ENCODE measurements at places on chromosomes 2 and 18.

DNA sequence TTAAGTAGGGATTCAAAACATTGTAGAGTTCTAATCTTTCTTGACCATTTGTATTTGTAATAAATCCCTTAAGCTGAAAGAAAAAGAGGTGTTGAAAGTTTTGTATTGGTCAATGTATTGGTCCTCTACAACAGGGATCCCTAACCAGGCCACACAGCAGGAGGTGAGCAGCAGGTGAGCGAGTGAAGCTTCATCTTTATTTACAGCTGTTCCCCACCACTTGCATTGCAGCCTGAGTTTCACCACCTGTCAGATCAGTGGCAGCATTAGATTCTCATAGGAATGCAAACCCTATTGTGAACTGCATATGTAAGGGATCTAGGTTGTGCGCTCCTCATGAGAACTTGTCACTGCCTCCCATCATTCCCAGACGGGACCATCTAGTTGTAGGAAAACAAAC lies 715.7 kb upstream of the NXPH2 start:
- DNase-seq, result no peak

DNA sequence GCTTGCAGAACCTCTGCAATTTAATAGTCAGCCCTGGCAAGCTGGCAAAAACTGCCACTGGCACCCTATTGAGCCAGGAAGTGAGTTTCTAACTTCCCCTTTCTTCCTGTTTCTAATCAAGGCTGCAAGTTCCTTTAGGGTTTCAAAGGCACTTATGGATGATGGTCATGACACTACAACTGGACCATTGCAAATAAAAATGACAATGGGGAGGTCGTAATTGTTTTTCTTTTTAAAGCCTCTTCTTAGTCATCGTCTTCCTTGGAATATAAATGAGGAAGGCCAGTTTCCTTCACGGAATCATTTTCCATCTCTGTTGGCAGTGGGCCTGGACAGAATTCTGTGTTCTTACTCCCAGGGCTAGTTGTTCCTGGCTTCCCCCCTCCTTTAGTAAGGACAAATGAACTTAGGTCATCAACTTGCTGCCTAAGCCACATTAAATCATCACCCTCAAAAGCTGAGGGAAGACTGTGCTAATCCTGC lies 35.8 kb downstream of the SH3RF3 start:
- no peak for DNase-seq

DNA sequence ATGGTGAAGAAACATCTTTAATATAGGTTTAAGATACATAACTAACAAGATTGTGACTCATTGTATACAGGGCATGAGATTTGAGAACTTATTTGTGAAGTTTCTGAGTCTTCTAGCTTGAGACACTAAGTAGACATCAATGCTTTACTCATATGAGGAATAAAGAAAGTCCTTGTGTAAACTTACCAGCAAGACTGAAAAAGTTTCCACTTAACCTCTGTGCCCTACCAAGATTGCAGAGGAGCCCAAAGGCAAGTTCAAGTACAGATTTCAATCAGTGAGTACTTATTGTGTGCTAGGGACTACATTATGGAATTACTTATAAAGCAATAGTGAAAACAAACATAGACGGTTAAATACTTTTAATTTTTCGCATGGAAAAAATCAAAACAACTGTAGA lies 1041.2 kb upstream of the CELF4 start:
- no peak for DNase-seq

- DNase-seq, result no peak
Measured at GRCh38 chr18:40738321-40738880, 1216.6 kb upstream of the PIK3C3 start.

DNA sequence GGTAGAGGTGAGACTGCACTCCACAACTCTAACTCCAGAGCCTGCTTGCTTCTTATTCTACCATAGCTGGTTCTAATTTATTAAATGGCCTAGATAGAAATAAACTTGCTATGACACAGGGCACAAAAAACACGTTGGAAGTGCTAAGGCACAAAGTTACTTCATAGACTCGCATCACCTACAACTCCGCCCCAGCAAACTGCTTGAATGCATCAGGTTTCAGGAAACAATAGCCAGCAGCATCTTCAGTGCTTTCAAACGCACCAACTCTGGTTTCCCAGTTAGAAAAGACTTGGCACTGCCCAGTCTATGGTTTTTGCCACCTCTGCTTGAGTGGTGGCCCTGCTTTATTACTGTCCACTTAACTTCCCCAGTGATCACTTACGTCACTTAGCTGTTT lies 142.6 kb downstream of the RIF1 start:
- no peak for DNase-seq

DNA sequence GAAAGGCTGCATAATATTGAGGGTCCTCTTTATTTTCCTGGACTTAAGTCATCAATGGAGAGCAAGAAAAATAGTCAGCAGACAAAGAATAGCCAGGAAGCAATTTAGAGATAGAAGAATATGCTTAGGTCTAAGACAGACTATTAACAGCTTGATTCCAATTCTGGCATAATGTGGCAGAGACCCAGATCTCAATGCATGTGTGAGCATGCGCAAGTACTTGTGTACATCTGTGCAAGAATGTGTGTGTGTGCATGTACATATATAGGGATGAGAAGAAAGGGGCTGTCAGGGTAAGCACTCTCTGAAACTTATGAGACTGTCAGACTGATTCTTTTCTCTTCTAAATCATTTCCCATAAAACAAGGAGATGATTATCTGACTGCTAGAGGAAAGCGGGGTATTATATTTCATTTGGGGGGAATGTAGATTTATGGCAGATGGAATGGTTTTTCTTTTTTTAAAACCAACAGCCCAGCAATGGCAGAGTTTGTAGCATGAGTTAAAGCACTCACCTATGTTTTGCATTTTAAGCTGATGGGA lies 381.3 kb upstream of the SPRED2 start:
- DNase-seq, result no peak

DNA sequence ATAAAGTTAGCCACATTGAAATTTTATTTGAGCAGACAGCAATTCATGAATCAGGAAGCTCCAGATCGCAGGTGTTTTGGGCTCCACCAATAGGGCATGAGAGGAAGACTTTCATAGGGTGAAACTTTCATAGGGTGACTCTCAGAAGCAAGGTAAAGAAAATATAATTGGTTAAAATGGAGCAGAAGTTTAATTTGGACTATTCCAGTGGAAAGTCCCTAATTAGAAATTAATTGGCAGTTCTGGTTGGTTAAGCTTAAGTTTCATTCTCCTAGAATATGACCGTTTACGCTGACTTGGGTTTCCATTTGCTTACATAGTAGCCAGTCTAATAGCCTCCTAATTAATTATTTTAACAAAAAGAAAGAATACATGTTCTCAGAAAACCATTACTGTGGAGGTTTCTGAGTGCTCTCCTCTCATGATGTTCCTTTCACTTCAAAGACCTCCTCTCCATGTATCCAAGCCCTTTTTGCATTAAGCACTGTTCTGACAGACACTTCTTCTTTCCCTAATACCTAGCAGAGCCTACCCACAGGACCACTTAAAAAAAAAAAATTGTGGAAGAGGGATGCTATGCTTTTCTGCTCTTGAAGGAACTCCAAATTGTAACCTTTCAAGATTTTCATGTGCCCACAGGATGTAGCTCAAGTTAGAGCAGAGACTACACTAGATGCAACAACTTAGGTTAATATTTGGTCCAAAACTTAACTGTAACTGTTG lies 99.1 kb downstream of the MREG start:
- DNase-seq, result no peak

DNA sequence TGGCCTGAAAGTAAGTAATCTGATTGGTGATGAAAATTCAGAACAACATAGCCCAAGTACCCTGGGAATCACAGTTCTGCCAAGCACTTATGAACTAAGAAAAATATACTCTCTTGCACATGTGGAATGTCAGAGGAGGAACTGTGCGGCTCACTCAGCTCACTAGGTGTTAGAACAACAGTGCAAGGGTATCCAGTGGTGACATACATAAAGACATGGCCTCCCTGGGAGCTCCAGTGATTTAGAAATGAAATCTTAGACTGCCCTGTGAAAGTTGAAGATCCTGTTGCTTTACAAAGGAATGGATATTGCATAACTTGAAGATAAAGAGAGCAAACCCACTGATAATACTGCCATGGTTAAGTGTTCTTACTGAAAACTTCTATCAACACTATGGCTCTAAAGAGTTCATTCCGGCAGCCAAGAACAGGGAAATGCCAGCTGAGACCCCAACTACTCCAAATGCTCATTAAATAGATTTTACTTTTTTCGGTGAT lies 246.2 kb downstream of the ARHGAP15 start:
- DNase-seq, result no peak

GRCh38 chr2:233428438-233428837 lies 74.1 kb downstream of the DGKD start:
- no peak for DNase-seq

DNA sequence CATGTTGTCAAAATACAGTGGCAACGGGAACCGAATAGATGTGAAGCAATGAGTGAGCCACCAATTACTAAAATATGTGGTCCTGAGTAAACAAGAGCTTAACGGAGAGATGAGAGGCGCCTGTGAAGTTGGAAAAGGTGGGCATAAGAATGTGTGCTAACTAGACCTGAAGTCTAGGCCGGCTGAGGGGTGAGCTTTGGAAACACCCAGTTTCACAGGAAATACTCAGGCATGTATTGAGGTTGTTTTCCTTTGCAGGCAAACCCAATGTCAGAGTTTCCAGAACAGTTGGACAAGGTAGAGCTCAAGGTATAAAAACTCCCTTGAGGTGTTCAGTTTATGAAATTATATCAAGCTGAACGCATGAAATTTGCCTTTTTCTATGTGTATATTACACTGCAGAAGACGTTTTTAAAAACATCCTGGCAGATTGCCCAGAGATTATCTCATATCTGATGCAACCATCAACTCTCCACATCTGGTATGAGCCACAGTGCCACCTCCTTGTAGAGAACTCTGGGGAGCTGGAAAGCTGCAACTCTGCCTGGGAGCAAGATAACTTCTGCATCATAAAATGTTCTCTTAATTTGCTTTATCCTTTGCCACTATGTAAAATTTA lies 3.9 kb upstream of the WDSUB1 start:
- peak; percentile 51 for DNase-seq

- DNase-seq, result no peak
Measured at GRCh38 chr2:45713591-45713990, 62.1 kb downstream of the PRKCE start.

- DNase-seq, result no peak
Measured at GRCh38 chr2:28661589-28662001, 90.0 kb upstream of the PPP1CB start.

DNA sequence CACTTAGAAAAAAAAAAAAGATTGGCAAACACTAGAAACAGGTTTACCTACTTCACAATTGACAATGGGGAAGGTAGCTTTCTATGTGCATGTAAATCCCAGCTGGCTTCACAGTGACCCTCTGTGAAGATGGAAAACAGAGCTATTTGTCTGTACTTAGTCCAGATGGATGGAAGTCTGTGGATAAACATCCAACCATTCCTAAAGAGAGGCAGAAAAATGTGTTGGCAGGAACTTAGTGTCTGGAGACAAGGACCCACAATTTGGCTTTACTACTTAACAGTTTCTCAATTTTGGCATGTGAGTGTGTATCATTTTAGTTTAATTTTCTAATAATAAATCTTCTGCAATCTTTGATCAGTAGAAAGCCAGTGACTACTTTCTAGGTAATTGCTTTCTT lies 154.4 kb downstream of the RAD51AP2 start:
- peak; percentile 7 for DNase-seq

DNA sequence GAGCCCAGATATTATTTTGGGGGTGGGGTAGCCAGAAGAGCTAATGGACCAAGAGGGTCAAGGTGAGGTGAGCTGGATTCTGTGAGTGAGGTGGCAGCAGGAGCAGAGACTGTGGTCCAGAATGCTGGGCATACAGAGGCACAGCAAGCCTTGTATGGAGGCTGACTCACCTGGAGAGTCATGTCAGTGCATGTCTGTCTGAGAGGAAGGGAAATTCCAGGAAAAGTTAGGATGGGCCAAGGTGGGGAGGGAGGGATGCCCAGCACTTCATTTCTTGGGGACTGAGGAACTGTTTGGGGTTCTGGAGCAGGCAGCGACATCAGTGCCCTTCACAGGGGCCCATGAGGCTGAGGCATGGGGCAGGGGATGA lies 21.1 kb downstream of the PER2 start:
- DNase-seq, result no peak

DNA sequence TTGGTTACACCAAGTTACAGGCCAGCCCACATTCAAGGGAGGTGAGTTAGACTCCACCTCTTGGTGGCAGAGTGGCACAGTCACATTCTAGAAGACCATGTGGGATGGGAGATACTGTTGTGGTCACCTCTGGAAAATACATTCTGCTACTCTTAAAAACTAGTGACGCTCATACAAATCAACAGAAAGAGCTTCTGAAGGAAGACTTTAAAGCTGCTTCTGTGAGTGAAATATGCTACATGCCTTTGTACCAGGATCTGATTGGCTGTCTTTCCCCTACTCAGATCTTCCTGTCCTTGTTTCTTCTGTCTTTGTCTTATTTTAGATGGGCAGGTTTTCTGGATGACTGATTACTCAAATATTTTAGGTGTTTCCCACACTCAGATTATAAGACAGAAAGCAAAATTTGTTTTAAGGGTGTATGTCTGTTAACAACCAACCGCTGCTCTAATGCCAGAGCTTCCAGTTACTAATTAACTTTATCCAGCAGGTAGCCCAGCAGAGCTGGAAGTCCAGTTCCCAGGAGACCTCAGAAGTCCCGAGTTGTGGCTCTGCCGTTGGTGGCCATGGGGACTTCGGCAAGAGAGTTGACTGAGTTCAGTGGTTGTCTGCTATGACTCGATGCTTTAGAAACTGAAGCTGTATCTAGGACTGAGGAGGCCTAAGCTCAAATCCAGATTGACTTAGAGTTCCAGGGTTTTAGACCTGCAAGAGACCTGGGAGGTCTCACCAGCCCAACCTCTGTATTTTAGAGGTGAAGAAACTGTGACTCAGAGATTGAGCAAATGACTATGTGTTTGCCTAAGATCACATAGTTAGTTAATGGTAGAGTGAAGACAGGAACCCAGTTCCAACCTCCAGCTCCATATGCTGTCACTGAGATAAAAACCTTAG lies 7.4 kb downstream of the IL1R2 start:
- no peak for DNase-seq

DNA sequence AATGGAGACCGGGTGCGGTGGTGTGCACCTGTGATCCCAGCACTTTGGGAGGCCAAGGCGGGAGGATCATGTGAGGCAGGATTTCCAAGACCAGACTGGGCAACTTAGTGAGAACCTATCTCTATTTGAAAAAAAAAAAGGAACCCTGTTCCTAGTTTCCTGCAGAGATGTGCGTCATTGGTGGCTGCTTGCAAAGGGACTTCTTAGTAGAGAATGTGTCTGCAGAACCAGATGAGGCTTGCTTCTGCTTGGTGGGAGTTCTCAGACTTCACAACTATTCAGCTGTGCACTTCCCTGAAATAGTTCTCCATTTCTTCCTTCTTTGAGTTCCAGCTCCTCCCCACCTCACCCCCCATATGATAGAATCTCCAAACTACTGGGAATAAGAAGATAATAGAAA lies 22.3 kb downstream of the ZCCHC2 start:
- DNase-seq, result no peak
